GM06990 (cell line): ENCODE measurements at places on chromosomes 12 and 14.
A peak's percentile ranks its signal among the peaks of the same experiment; 100 is the strongest.

DNA sequence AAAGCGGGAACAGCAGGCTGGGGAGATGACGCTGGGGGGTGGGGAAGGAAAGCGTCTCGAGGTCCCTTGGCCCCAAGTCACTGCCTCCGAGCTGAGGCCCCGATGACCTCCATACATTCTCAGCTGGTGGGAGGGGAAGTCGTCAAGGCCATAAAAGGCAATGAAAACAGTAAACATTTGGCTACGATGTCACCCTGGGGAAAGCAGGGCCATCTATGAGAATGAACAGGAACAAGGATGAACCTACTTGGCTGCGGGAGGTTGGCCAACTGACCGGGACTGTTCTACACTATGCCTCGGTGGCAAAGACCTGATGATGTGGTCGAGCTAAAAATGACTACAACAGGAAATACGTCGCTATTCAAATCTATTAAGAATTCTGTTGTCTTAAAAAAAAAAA, 19.5 kb downstream of the PRKAB1 start:
- no peak for DNase-seq

DNA sequence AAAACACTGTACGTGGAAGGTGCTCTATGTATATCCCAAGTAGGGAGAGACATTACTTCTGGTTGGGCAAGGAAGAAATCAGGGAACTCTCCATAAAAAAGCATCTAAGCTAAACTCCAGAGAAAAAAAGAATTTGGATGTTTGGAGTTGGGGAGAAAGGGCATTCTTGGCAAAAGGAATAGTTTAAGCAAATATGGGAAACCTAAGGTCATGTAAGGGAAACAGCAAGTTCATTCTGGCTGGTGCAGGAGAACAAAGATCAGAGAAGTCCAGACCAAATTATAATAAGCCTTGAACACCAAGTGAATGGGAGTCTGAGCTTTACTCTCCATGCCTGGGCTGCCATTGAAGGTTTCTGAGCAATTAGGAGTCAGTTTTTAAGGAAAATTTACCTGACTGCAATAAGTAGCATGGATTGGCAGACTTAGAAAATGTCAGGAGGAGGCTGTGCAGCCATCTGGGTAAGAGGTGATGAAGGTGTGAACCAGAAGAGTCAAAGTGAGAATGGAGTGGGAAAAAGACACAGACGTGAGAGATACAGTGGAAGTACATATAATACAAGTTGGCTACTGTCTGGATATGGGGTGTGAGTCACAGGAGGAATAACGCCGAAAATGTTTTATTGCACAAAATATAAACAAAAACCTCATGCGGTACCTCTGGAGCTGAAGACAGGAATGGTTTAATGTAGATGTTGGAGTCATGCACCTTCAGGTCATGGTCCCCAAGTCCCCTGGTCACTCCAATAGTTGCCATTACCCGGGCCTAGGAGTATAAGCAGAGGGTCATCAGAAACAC, 222.6 kb downstream of the MON2 start:
- DNase-seq: no peak

DNA sequence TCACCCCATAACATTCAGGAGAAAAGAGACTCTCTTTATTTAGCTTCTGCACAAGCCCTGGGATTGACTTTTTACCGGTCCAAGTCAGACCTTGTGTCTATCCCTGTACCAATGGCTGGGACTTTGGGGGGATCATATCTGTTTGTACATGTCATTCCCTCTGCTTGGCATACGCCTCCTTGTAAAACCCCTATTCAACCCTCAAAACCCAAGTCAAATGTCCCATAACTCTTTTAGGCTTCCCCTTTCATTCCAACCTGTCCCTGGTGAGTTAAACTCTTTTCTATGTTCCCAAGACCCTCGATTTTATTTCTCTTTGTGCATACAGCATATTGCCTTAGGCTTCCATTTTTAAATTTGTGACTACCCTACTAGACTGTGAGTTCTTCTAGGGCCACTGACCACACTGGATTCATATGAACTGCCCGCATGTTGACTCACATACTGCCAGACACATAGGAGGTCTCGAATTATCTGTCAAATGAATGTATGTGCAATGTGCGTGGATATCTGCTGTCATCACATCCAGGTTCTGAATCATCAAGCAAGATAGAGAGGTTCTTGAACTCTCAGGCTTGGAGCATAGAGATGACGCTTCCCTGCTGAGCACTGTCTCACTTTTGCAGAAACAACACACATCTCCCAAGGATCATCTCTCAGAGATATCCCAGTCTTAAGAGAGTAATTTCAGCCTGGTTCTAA, 548.6 kb upstream of the TBX3 start:
- DNase-seq: no peak

- DNase-seq: no peak
Observed at GRCh38 chr12:106480251-106480650, 102.6 kb upstream of the RFX4 start.

- no peak for DNase-seq
Observed at GRCh38 chr14:73712071-73712506, 2.1 kb downstream of the PNMA1 start.

GRCh38 chr12:113424915-113425823, 3.0 kb downstream of the SDSL start:
- peak; percentile 50 for DNase-seq

GRCh38 chr12:56326533-56326932, 7.3 kb downstream of the PAN2 start:
- DNase-seq: no peak

DNA sequence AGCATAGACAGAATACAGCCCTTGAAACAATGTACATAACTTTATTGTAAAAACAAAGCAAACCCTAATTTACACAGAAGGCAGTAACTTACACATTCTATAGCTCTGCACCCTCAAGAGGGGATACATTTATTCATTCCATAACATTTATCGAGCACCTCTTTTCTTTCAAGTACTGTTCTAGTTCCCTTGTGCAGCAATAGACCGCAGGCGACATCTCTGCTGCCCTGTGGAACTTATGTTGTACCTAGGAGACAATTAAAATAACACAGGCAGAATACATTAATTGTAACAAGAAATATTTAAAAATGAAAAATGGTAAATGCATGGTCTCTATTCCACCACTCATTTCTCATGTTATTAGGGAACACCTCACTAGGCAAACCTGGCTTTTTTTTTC, 1.4 kb upstream of the ARHGDIB start:
- no peak for DNase-seq

DNA sequence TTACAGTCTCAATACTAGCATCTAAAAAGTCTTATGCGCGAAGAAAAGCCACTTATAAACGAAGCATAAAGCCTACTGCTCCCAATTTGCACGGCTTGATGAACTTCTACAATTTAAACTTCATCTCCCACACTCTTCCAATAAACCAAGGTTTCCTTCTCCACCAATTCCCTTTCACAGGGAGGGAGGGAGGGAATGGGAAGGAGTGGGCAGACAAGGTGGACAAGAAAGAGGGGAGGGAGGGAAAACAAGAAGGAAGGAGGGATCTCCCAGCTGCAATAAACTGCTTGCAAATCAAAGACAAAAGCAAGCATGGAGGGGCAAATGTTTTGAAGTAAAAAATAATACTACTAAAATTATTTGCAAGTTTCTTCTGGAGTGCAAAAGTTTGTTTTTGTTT, 64.5 kb downstream of the MED13L start:
- DNase-seq: no peak

DNA sequence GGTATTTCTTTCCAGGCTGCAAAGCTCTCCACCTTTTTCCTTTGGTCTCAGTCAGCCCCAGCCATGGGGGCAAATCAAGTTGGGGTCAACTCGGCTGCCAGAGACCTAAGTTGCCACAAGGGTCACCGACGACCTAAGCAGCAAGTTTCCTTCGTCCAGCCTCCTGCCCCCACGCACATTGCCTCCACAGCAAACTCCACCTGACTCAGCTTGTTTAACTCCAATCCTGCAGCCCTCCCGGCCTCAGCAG, 767 bp upstream of the KCNMB4 start:
- DNase-seq: no peak

GRCh38 chr14:41785696-41786095, 179.0 kb downstream of the LRFN5 start:
- DNase-seq: no peak

GRCh38 chr14:21300892-21301291, 21.0 kb downstream of the RPGRIP1 start:
- DNase-seq: peak; percentile 72

- no peak for DNase-seq
Observed at GRCh38 chr12:128820723-128821432, 2.9 kb downstream of the SLC15A4 start.

GRCh38 chr12:102172436-102172835, 25.2 kb downstream of the PMCH start:
- no peak for DNase-seq

GRCh38 chr12:59843260-59843843, 247.5 kb downstream of the SLC16A7 start:
- no peak for DNase-seq

DNA sequence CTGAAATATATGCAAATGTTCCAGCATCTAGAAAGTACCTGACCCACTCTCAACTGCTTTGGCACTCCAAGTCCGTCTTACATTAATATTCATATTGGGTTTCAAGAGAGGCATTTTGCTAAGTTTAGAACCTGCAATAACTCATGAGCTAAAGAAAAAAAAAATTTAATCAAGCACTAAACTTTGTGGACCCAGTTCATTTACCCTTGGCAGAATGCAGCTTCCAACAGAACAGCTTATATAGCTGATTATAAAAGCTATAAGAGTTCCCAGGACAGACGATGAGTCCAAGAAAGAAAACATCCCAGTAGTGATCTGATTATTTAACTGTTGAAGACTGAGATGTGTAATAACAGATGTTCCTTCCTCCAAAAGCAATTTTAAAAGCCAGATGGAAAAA, 592.0 kb downstream of the KCNH5 start:
- DNase-seq: no peak

DNA sequence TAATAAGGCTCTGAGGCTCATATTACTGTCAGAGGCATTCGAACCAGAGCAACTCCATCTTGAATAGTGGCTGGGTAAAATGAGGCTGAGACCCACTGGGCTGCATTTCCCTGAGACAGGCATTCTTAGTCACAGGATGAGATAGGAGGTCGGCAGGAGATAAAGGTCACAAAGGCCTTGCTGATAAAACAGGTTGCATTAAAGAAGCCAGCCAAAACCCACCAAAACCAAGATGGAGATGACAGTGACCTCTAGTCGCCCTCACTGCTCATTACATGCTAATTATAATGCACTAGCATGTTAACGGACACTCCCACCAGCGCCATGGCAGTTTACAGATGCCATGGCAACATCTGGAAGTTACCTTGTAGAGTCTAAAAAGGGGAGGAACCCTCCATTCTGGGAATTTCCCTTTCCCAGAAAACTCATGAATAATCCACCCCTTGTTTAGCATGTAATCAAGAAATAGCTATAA, 18.1 kb upstream of the PRICKLE1 start:
- no peak for DNase-seq

GRCh38 chr14:102776761-102777710, at the start of gene TRAF3:
TSS of gene TRAF3 (plus strand) at chr14:102777449. CDS start at chr14:102870202, 92,753 bp downstream.
- peak; percentile 95 for DNase-seq

DNA sequence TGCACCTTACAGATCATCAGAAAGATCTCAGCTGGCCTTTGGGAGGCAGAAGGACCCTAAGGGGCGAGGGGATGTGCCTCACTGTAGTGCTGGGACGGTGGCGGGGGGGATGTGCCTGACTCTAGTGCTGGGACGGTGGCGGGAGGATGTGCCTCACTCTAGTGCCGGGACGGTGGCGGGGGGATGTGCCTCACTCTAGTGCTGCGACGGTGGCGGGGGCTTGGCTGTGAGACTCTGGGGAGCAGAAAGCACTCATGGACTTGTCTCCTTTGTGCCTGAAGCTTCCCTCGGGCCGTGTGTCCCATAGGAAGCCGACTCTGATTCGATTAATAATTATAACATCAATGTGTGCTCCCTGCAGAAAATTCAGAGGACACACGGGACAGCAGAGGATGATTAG, 126.6 kb downstream of the ZNF664 start:
- no peak for DNase-seq

DNA sequence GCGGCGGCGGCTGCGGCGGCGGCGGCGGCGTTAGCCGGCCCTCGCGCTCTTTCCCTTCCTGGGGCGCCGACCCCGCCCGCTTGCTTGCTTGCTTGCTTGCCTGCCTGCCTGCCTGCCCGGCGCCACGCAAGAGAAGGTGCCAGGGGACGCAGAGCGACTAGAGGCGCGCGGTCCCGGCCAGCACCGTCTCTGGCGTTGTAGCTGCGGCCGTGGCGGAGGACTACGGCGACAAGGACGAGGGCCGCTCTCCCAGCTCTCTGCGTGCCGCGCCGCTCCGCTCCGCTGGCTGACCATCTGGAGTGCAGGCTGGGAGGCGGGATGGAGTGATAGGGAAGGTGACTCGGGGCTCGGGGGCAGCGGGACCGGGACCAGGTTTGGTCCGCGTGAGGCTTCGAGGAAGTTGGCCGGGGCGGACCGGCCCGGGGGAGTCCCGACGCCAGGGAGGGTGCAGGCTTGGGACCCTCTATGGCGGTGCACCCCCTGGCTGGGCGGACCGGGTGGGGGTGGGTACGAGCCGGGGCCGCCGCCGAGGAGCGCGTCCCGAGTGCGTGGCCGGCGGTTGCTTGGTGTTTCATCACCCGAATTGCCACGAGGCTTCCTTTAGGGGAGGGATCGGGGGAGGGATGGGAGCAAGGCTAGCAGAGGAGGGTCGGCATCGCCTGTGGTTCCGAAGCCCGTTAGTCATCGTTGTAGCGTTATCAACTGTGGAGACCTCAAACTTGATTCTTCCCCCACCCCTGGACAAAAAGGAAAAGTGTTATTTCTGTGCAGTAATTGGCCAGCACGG, 471 bp downstream of the XPOT start:
- DNase-seq: no peak

DNA sequence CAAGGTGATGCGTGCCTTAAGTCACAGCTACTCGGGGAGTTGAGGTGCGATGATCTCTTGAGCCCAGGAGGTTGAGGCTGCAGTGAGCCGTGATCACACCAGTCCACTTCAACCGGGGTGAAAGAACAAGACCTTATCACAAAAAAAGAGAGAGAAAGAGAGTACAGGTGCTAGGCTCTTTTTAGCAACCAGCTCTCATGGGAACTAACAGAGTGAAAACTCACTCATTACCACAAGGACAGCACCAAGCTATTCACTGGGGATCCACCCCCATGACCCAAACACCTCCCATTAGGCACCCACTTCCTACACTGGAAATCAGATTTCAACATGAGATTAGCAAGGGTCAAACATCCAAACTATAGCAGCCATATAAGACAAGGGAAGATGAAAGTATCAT, 164.2 kb downstream of the NDUFA12 start:
- DNase-seq: no peak

DNA sequence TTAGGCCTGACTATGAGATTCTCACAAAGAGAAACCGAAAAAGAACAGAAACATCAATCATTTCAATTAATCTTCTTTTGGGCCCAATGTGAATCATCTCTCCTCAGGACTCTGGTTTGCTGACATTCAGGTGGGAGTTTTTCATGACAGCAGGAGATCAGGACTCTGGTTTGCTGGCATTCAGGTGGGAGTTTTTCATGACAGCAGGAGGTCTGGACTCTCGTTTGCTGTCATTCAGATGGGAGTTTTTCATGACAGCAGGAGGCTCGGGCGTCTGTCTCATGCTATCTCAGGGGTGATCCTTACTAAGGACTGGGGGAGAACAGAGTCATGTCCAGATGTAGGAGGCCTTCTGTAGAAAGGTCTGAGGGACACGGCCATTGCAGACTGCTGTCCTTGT, 40.1 kb upstream of the PARP11 start:
- no peak for DNase-seq
